ENCODE measurements at places on chromosomes 4 and X.

GRCh38 chr4:54784161-54784671 lies 126.5 kb downstream of the KIT start:
- peak; percentile 76 for DNase-seq

- no peak for DNase-seq
These were observed 251.8 kb upstream of the GALNTL6 start for GRCh38 chr4:171561419-171561818.

DNA sequence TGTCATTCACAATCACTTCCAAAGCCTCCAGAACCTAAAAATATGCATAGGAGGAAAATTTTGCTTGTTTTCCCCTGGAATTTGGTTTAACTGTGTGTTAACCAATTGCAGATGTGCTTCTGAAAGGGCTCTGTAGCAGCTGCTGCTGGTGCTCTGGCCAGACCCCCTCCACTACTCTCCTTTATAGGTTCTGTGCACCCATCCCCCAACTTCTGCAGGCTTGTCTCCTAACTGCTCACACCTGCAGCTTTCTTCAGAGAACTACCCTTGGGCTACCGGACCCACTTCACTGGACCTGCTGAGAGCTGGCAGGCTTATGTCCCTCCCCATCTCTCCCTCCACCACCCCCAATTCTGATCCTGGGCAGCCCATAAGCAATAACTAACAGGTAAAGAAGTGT lies 662.1 kb upstream of the DIPK2B start:
- no peak for DNase-seq

DNA sequence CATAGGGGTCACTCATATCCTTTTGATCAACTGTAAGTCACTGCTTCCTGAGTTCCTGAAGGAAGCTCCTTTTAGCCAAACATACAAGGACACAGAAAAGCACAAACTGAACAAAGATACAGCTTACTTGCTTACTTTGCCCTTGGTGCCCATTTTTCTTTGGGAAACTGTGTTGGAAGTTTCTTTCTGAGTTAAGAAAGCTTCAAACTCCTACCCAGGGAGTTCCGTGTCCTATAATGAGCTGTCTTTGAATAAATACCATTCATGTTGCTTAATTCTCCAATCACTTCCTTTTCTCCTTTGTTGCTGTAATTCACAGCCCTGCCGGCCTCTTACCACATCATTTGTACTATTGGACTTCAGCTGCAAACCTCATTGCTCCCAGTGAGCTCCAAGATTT lies at the start of gene ADH4:
Gene ADH4, minus strand, starts transcription at position 228 of the 400 bp plus-strand sequence. Its CDS starts 75 bp downstream, at position 153.
- DNase-seq: no peak

DNA sequence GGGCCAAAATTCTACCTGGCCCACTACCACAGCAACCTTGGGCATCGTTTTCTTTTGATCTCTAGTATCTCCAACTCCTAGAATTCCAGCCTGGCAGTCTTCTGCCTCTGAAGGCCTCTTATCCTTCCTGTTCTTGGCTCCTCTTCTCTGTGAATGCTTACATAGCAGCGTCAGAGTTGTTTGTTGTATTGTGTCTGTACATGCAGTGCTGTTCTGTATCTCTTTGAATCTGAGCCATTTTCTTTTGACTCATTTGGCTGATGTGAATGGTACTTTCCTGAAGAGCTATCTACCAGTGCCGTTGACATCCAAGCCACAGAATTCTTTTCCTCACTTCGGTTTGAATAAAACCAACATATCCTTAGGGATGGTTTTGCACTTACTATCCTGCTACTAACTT lies 79.2 kb downstream of the TMEM164 start:
- DNase-seq: no peak

GRCh38 chrX:140034916-140035315 lies 69.6 kb upstream of the CXorf66 start:
- no peak for DNase-seq

- no peak for DNase-seq
These were observed 157.5 kb downstream of the NKX6-1 start for GRCh38 chr4:84341559-84341958.

- no peak for DNase-seq
These were observed 147.5 kb downstream of the FBXO8 start for GRCh38 chr4:174135936-174136406.

- DNase-seq: no peak
These were observed 20.6 kb upstream of the SOX3 start for GRCh38 chrX:140525448-140525847.

GRCh38 chr4:104217526-104217925 lies 277.2 kb downstream of the CXXC4 start:
- no peak for DNase-seq

Measured in hippocampal formation (tissue), 2 donors.